CD4-positive, alpha-beta T cell treated with Interleukin-2 at 100 ng/mL for 4 hours (primary cell): ENCODE measurements at places on chromosomes 7 and 10.

DNA sequence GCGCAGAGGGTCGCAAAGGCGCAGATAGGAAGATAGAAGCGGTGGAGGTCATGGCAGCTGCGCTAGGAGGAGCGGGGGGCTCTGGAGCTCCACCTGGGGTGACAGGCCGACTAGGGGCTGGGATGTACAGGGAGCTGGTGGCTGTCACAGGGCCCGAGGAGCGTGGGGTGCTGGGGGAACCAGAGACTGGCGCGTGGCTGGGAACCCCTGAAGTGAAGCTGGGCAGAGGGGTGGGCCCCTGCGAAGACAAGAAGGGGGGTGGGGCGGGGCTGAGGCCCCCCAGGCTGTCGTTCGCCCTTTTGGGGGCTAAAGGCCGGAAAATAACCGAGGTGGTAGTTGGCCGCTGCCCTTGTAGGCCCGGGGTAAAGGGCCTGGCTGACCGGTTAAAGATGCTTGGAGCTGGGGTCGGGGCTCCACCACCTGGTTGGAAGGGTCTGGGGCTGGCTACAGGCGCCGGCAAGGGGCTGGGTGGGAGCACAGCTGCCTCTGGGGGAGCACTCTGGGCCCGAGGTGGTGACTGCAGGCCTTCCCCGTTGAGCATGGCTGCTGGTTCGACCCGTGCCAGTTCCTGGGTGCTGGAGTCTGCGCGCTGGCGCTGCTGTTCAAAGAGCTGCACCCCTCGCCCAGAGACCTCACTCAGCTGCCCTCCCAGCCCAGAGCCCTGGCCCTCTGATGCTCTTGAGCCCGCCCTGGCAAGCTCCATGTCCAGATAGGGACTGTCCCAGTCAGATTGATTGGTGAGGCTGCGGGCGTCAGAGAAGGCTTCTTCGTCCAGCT, 6.8 kb upstream of the MYOZ1 start:
- no peak for DNase-seq

DNA sequence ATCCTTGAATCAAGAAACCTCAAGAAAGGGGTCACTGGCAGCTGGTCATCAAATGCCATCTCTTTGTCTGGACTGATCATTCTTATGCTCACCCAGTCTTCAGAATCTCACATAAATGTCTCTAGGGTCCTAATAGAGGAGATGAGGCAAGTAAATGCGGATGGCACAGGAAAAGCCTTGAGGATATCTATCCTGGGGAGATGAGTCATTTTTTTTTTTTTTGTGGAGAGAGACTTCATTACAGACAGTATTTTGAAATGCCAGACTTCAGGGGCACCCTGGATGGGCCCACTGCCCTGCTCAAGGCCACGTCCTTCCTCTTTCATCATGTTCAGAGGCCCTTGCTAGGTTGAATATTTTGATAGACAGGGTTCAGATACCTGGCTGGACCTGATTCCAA, 19.5 kb upstream of the PLPP4 start:
- DNase-seq = no peak

GRCh38 chr10:68043030-68043429, 32.1 kb downstream of the HERC4 start:
- no peak for DNase-seq

DNA sequence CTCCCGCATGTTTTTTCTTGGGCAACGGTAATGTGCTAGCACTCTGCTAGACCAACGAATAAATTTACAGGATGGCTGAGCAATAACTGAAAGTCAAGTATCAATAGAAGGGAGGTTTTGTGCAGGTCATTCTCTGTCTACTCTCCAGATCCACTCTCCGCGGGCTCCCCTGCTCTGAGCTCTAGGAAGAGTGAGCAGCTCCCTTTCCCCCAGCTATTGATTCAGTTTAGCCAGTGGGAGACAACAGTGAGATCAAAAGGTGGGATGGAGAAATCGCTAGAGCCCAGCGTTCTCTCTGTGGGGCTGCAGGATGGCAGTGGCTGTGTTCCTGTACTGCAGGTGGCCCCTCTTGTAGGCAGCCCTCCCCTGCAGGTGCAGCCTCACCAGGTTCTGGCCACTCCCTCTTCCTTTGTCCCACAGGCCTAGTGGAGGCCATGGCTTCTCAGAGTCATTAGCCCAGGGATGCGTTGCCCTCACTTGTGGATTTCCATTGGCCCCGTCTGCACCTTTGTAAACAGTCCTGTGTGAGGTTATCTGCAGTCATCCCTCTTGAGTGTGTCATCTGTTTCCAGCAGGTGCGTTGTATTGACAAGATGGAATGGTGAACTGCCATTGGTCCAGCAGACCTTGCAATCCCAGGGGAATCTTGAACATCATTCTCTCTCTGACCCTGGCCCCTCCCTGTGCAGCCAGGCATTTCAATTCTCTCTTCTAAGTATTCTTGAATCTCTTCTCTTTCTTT, 11.1 kb downstream of the MSRB2 start:
- DNase-seq = no peak

DNA sequence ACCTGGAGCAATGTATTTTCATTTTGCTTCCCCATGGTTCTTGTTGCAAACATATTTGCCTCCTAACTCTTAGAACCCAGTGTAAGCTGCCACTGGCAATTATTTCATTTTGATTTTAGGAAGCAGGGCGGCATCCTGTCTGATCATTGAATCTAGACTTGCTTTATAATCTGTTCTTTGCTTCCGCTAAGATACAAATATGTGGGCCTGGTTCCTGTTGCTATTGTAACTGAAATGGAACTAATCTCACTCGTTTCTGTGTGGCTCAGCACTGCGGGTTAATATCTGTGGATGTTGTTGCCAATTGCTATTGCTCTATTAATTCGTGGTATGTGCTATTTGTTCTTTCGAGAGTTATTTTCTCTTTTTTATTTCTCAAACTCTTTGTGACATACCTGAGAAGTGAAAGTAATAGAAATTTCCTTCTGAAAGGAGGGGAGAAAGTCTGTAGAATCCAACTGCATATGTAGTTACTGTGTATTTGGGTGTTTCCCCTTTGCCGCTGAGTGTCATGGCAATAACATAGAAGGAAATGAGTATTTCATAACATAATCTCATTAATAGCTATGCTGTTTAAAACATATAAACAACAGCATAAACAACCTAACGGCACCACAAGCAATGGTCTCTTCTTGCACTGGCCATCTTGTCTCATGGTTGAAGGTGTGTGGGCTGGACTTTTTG, 62.4 kb downstream of the FZD1 start:
- no peak for DNase-seq

GRCh38 chr7:112204499-112205342, 1.5 kb downstream of the DOCK4 start:
- peak; percentile 3 for DNase-seq

- DNase-seq = no peak
Measured at GRCh38 chr7:149261316-149261828, 624 bp upstream of the ZNF783 start.

DNA sequence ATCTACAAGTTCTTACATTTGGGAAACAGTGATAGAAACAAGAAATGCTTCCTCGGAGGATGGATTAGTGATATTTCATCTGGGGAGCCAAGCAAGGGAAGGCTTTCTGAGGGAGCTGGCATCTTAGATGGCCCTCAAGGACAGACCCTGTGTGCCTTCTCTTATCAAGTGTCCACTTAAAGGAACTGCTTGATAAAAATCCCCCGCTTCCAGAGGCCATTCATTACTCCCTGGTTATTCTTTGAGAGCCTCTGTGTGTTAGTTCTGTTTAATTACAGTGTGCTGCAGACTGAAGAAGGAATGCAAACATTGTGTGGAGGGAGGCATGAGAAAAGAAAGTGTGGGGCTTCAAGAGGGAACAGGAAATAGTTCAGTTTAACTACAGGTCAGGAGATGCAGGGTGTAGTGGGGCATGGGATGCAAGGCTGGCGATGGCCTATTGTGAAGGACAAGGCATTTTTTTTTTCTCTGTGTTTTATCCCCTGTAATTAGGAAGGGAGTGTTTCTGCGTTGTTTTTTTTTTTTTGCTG, 145.4 kb downstream of the SNX10 start:
- no peak for DNase-seq

DNA sequence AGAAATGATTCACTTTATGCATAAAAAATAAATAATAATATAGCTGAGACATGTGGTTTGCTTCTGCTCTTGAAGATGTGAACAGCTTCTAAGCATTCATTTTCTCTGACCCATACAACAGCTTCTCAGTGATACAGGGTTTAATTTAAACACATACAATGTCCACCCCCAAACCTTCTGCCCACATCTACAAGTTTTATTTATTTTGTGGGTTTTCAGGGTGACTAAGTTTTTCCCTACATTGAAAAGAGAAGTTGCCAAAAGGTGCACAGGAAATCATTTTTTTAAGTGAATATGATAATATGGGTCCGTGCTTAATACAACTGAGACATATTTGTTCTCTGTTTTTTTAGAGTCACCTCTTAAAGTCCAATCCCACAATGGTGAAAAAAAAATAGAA, 17.2 kb downstream of the INHBA start:
- no peak for DNase-seq

GRCh38 chr7:29763266-29763665, 43.0 kb upstream of the WIPF3 start:
- DNase-seq = no peak

DNA sequence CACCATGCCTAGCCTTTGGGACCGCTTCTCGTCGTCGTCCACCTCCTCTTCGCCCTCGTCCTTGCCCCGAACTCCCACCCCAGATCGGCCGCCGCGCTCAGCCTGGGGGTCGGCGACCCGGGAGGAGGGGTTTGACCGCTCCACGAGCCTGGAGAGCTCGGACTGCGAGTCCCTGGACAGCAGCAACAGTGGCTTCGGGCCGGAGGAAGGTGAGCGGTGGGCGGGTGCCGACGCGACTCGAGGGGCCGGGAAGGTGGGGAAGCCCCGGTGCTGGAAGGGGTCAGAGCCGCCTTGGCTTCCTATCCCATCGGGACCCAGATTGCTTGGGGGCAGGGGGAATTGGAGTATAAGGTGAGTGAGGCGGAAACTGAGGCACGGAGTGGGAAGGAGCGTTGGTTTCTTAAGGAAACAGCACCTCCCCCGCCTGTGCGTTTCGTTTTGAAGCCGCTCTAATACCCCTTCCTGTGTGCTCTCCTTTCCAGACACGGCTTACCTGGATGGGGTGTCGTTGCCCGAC, 547 bp downstream of the DDIT4 start:
- no peak for DNase-seq
